ENCODE measurements at places on chromosomes 1 and 21.

DNA sequence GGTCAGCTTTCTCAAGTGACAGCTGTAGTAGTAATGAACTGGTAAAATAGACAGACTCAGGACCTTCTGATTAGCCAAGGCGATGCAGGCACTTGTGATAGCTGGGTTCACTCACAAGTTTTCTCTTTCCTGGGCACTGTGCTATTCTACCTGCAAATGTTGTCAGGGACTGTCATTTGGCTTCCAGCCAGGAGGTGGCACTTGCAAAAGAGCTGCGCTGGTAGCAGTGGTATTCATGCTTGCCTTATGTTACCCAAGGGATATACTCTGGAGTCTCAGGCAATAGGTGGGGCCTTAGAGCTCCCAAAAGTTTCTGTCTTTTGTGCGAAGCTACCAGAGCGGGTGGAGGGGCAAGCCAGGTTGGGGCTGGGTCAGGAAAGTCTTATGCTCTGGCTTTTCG, 23.5 kb downstream of the IFI44 start:
- DNase-seq: peak; percentile 71

GRCh38 chr1:228037401-228038386, 30.9 kb downstream of the WNT3A start:
- peak; percentile 57 for DNase-seq

GRCh38 chr1:94651076-94651475, 109.5 kb upstream of the F3 start:
- DNase-seq: no peak

DNA sequence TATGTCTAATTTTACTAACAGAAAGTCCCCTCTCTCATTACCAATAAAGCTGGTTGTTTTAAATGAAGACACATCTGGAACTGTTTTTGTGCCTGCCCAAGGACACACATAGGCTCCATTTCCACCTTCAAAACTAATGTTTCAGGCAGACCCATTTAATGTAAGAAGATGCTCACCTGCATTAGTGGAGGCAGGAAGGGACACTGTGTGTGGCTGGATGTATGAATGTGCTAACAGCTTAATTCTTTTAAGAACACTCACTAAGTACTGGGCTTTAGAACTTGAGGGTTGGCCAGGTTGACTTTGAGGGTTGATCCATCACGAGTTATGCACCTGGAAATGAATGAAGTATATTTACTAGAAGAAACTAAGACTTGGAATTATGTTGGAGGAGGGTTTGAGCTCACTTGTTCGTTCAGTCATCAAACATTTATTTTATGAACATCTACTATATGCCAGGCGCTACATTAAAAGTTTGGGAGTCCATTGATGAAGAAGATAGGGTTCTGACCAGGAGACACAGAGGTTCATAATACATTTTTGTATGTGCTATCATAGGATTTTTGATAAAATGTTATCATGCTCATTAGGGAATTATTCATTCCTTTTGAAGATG, 5.4 kb downstream of the JUN start:
- no peak for DNase-seq

DNA sequence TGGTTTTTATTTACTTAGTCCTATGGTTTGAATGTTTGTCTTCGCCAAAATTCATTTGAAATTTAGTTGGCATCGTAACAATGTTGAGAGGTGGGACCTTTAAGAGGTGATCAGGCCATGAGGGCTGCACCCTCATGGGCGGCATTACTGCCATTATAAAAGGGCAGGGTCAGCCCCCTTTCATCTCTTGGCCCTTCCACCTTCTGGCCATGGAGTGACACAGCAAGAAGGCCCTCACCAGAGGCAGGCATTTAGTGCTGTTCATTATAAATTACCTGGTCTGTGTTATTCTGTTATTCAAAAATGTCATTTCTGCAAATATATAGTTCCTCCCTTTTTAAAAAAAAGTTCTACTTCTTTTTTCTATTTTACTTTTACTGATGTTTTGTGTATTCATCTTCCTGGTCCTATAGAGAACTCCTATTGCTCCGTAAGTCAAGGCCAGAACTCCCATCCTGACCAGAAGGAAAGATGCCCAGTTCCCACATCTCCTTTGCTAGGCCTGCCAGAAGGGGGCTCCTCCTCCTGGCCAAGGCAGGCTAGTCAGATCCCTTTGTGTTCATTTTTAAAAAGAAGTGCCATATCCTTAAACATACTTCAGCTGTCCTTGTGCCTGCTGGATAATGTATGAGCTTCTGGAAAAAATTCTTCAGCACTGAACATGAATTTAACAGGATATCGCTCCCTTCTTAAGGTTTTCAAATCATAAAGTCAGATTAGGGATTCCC, 10.0 kb upstream of the LBR start:
- DNase-seq: no peak

DNA sequence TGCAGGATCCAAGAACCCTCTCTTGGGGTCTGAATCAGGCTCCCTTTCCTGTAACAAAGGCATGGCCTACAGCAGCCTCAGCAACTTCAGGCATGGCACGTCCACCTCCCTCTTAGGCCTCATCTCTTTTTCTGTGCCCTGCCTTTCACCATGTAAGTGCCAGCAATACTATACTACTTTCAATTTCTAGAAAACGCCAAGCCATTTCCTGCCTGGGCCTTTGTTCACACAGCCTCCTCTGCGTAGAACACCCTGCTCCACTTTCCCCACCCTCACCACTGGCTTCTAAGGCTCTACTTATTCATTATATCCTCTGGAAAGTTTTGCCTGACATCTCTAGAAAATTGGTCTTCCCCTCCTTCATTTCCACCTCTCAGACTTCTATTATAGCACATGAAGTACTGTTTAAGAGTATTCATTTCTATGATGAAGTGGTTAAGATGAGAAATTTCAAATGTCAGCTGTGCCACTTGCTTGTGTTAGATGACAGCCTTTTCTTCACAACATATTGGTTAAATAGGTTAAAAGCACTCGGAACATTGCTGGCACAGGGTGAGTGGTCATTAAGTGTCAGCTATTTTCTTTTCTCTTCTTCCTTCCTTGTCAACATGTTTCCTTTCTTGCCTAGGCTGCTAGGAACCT, 41.6 kb upstream of the VWA5B1 start:
- no peak for DNase-seq

GRCh38 chr1:93615582-93616150, 66.0 kb downstream of the BCAR3 start:
- peak; percentile 98 for DNase-seq

DNA sequence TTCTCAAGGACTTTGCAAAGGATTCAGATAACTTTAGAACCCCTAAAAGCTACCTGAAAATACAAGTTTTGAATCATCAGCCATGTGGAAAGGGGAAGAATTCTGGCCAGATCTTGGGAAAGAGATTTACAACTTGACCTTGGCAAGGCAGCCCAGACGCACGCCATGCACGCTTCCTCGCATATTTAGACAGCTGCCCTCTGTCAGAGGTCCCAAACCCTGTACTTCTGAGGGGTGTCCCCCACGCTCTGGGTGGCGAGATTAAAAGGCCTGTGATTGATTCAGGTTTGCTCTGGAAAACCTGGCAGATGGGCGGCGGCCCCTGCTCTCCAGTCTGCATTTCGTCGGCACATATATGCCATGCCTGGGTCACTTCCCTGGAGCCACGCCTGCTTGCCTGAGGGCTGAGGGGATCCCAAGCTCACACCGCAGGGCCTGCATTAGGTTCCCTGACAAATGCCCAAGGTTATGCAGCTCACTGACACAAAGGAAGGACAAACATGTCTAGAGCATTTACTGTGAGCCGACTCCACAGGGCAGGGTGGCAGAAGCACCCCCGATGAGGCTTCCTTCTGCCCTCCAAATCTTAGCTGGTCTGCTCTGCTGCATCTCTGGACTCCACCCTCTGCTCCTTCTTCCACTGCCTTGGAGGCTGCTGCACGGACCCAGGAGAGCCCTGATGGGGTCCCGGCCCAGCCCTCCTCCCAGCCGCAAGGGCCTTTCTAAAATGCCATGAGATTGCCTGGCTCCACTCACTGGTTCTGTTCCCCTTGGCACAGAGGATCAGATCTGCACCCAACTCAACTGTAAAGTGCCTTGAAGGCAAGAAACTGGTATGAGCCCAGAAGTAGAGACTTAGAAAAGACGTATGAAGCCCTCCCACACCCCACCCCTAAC, 103.9 kb downstream of the BCAR3 start:
- DNase-seq: no peak

DNA sequence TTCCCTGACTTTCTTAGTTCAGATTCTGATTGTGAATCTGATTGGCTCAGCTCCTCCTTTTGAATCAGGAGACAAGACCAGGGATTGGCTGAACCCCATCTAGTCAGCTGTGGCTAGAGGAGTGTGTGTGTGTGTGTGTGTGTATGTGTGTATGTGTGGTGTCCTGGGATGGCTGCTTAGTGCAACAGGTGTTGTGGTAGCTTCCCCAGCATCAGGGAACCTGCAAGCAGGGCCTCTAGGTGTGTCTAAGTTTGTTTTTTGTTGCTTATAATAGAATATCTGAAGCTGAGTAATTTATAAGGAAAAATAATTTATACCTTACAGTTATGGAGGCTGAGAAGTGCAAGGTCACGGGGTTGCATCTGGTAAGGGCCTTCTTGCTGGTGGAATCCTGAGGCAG, 13.2 kb upstream of the ALPL start:
- DNase-seq: no peak

DNA sequence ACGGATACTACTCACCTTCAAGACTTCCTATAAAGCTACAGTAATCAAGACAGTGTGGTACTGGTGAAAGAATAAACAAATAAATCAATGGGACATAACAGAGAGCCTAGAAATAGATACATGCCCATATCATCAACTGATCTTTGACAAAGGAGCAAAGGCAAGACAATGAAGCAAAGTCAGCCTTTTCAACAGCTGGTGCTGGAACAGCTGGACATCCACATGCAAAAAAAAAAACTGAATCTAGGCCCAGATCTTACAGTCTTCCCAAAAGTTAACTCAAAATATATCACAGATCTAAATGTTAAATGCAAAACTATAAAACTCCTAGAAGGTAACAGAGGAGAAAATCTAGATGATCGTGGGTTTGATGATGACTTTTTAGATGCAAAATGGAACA, 170.3 kb downstream of the MIS18A start:
- no peak for DNase-seq

DNA sequence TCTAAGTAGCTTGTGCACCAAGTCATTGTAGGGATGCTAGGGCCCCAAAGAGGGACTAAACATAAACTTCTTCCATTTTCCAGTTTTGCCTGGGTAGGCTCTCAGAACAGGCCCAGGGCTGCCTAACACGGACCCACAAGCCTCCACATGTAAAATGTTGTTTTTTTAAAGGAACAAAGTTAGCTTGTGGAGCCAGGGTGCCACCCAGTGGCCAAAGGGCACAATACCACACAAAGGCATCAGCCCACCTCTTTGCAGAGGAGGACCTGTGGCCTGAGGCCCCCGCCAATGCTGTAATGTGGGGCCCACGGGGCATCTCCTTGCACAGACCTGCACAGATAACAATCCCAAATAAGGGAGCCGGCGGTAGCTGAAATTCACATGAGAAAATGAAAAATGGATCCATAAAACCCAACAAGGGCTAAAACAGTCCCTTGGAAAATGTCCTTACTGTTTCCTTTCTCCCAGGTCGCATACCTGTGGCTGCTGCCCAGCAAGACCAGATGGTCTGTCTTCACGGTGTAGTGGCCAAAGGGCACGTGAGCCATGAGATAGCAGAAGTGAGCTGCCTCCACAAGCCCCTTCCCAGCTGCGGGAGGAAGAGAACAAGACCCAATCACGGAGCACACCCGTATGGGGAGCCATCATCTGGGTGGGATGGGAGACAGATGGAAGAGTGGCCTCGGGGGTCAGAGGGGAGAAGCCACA, 23.8 kb downstream of the SEC16B start:
- peak; percentile 91 for DNase-seq

- no peak for DNase-seq
Measured at GRCh38 chr1:151054971-151055547, 4.4 kb downstream of the CDC42SE1 start.

DNA sequence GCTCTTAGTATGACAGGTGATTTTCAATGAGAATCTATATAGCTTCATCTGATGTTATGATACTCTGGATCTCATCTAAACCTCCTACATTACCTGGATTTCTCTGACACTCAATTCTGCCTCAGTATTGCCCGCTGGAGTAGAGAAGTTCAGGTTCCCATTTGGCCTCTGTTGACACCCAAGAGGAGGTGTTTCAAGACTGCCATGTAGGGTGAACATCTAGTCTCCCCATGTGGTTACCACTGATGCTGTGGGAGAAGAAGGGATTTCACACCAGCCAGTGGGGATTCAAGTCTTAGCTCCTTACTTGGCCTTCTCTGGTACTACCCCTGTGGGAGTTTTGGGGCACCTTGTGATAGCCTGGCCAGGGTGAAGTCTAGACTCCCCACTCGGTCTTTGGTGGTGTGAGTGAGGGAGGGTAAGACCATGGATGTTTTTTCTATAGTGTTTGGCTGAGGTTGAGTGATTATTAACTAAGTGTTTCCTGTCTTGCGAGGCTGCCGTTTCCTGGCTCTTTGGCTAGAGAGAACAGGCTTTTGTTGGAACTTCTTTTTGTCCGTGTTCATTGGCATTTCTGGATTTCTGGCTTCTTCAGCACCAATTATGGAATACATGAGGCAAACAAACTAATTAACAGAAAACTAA, 90.7 kb downstream of the RHOU start:
- no peak for DNase-seq

- DNase-seq: no peak
Measured at GRCh38 chr1:22470227-22470626, 18.6 kb downstream of the ZBTB40 start.

GRCh38 chr1:10663678-10664035, 132.8 kb downstream of the CASZ1 start:
- peak; percentile 88 for DNase-seq

DNA sequence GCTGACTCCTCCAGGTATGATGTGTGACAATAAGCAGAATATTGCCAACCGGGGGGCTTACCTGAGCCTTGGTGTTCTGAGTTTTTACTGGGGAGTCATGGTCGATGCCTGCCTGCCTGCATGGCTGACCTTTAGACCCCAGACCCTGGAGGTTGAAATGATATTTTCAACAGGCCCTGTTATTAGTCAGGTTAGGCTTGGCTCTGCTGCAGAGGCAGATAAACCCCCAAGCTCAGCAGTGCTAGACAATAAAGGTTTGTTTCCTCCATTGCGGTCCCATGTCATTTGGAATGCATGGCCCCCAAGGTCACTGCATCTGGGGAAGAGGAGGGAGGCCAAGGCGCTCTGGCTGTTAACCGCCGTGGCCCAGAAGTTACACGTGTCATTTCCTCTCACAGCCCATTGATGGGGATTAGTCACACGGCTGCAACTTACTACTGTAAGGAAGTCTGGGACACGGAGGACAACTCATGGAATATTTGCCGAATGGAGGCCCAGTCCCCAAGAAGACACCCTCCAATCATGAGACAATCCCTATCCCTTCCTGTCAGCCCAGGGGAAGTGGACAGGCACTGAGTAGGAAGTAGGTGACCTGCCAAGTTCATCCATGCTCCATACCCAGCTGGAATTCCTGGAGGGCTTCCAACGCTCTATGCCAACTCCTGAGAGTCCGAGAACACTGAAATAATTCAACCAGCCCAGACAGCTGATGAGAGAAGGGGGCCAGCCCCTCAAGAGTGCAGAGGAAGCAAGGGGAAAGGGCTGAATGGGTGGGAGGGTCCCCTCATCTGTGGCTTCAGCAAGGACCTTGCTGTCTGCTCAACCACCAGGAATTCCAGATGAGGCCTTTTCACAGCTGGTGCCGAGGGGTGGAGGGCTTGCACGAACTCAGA, 97.3 kb downstream of the TAS1R2 start:
- no peak for DNase-seq

- DNase-seq: no peak
Measured at GRCh38 chr1:234721476-234722269, 111.7 kb upstream of the IRF2BP2 start.

- DNase-seq: no peak
Measured at GRCh38 chr1:33300673-33301072, 20.2 kb downstream of the A3GALT2 start.
